ENCODE measurements at places on chromosomes 5 and 9. TPM values are rescaled to one million over a fixed set of nuclear protein-coding genes. Genes with fewer than 3 reads are reported as not detected.
A peak's percentile ranks its signal among the peaks of the same experiment; 100 is the strongest.

GRCh38 chr5:96651047-96651446, 11.1 kb upstream of the CAST start:
- no peak for DNase-seq

The ZNG1F gene
- 30.2 TPM for total RNA-seq

The QRFP gene
- total RNA-seq, result not detected

DNA sequence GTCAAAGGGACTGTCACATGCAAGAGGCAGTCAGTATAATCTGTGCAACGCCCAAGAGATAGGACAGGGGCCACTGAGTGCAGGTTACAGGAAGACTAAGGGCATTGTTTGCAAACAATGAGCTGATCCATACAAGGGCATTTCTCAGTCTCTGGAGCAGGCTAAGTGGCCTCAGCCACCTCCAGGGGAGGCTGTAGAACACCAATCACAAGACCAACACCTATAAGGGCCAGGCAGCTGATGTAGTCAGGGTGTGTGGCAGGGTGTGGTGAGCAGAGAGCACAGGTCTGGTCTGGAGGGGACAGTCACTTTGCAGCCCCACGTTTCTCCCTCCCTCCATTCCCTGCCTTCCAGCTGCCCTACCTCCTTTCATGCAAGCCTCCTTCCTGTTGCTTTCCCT, 83.2 kb upstream of the ADRA1B start:
- DNase-seq, result no peak

The FOXD4L6 gene
- total RNA-seq, result not detected

DNA sequence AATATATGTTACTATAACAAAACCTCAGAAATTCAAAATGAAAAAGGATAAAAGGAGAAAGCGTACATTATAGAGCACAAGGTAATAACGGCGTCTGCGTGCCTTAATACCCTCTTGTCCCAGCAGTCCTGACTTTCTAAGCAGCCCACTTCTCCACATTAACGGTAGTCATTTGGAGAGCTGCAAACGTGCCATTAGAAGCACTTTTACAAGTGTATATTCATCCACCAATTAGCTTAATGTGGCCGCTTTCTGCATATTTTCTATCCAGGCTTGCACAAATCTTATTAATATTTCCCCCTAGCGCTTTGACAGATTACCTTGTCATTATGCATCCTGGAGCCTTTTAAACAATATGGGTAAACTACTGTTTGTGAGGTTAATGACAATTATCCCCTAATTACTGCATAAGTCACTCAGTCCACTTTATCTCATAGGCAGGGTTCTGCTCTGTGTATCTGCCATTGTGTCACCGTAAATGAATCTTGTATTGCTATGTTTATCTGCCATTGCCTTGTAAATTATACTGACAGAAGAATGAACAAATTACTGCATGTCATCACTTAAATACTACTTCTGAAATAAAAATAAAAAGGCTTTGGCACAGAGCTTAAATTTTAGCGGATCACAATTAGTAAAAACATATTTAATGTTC, 421.3 kb downstream of the BNC2 start:
- DNase-seq, result no peak

The ACOT12 gene
- total RNA-seq, result 10.2 TPM

GRCh38 chr9:15612962-15613361, 60.1 kb downstream of the CCDC171 start:
- no peak for DNase-seq

The KIAA1958 gene
- 10.1 TPM for total RNA-seq

DNA sequence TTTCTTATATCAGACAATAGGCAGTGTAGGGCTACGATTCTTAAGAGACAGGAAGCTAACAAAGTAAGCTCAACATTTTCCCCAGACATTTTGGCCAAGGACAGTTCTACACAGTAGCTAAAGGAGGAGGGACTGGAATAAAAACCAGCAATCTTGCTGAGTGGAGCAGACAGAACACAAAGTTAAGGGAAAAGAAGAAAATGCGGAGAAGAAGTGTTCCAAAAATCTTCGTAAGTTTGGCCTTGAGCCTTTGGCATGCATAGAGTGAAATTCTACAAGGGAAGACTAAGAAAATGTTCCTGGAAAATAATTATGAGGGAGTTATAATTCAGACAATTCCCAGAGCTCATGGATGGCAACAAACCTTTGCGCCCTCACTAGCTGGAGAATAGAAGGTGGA, 748.0 kb upstream of the CTNND2 start:
- no peak for DNase-seq

GRCh38 chr9:97438257-97438656, 26.4 kb downstream of the TDRD7 start:
- DNase-seq, result no peak

- DNase-seq, result peak; percentile 63
Measured at GRCh38 chr5:108747774-108748400, at the start of gene FER. FER (plus strand) TSS chr5:108747897; CDS start chr5:108798183, 50,286 bp downstream.

The NEUROG1 gene
- not detected for total RNA-seq
